Thyroid gland (tissue), 4 donors: ENCODE measurements at places on chromosomes 3 and 15. TPM values are rescaled to one million over a fixed set of nuclear protein-coding genes. Genes with fewer than 3 reads are reported as not detected.
A peak's percentile ranks its signal among the peaks of the same experiment; 100 is the strongest.

Gene KLF13
- total RNA-seq, result 117 TPM

Gene ATP8B4
- 5.2 TPM for total RNA-seq

Gene PAQR5
- total RNA-seq, result 1.5 TPM

DNA sequence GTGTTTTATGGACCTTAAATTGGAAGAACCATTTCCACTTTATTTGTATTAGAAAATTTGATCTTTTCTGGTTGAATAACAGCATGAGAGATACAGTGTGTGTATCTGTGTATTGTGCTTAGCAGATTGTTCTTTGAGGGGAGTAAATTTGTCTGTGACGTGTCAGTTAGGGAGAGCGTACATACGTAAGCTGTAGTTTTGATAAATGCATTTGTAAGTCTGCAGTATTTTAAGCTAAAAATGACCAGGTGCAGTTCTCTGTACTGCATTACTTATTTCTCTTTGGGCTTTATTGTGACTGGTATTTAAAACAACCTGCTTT, 264.8 kb downstream of the ROBO2 start:
- DNase-seq, result no peak
- no peak overlapping the region for H3K27ac ChIP-seq
- no peaks in the 10 kb centered on the region for H3K36me3 ChIP-seq

GRCh38 chr3:46676601-46677410, 16.7 kb downstream of the ALS2CL start:
- H3K4me3 ChIP-seq, result no peak overlapping the region
- DNase-seq, result peak; percentile 2
- H3K27me3 ChIP-seq, result no peaks in the 10 kb centered on the region
- no peak overlapping the region for H3K27ac ChIP-seq
- peaks cover 18% of the 10 kb centered on the region for H3K36me3 ChIP-seq
- H3K4me1 ChIP-seq, result peaks cover 24% of the 10 kb centered on the region

DNA sequence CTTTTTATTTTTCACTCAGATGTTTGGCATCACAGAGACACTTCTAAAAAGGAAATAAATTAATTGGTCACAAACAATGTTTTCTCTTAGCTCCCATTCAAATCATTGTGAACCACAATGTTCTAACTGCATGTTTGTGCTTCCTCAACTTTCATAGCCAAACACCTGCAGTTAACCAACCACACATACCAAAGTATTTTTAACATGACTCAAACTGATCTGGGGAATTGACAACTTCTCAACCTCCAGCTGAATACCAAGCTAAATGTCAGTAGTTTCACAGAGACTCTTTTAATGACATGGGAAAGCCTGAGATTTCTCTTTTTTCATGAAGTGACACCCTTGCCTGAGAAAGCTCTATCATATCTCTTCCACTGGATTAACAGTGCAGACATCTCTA, 217.9 kb upstream of the MME start:
- H3K4me3 ChIP-seq, result no peak overlapping the region
- DNase-seq, result no peak
- no peaks in the 10 kb centered on the region for H3K36me3 ChIP-seq
- H3K4me1 ChIP-seq, result no peaks in the 10 kb centered on the region
- H3K27ac ChIP-seq, result no peak overlapping the region

DNA sequence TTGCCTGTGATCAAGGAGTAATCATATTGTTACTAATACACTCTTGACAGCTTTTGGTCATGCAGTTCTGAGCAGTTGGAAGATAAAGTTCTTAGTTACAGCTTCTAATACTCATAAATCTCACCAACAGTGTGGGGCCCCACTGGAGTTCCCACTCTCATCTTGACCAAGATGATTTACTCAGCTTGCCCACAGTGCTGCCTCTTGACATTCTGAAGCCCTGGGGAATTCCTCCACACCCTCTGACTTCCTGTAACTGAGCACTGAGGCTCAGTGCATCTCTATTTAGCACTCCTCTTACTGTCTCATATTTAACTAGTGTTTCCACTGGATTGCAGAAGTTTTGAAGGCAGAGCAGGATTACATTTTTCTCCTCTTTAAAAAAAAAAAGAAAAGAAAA, 1.9 kb upstream of the ARL6IP5 start:
- H3K4me1 ChIP-seq, result peaks cover 46% of the 10 kb centered on the region
- no peak overlapping the region for H3K4me3 ChIP-seq
- H3K36me3 ChIP-seq, result no peaks in the 10 kb centered on the region

DNA sequence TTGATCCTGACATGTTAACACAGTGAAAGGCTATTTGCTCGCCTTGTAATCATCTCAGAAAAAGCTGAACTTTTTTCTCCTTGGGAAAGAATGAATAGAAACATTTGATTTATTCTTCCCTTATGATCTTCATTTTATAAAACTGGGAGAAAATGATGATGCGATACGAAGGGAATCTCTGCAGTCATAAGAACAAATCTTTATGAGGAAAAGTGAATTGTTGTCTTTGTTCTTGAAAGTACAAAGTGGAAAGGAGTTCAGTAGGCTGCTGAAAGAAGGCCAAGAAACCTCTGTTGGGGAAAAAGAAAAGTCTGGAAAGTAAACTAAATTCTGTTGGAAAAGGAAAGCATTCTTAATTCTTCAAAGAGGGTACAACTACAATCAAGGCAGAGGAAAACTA, 248.8 kb downstream of the NSUN3 start:
- DNase-seq, result no peak
- H3K36me3 ChIP-seq, result no peaks in the 10 kb centered on the region
- no peaks in the 10 kb centered on the region for H3K4me1 ChIP-seq
- H3K27ac ChIP-seq, result no peak overlapping the region
- no peak overlapping the region for H3K4me3 ChIP-seq

- H3K27ac ChIP-seq, result no peak overlapping the region
- no peak for DNase-seq
- no peaks in the 10 kb centered on the region for H3K36me3 ChIP-seq
- no peaks in the 10 kb centered on the region for H3K27me3 ChIP-seq
- H3K4me1 ChIP-seq, result no peaks in the 10 kb centered on the region
- H3K4me3 ChIP-seq, result no peak overlapping the region
These were observed 51.7 kb upstream of the CAPN7 start for GRCh38 chr3:15154326-15154725.

DNA sequence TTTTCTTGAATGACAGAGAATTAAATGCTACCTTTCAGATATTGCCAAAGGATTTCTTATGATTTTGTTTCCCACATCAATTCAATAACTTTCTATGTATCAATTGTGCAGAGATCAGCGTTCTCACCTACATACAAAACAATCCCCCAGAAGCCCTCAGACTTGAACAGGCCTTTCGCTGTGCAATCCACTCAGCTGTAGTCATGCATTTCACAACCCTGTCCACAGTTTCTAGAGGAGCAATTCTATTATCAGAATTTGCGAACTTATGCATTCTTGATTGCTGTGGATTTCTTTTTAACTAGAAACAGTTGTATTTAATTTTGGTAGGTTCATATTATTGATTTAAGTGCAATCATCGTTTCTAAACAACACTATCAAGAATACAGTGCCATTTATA, 13.7 kb upstream of the ALCAM start:
- no peak overlapping the region for H3K27ac ChIP-seq
- no peaks in the 10 kb centered on the region for H3K27me3 ChIP-seq
- H3K4me1 ChIP-seq, result no peaks in the 10 kb centered on the region
- no peak for DNase-seq
- H3K4me3 ChIP-seq, result no peak overlapping the region

DNA sequence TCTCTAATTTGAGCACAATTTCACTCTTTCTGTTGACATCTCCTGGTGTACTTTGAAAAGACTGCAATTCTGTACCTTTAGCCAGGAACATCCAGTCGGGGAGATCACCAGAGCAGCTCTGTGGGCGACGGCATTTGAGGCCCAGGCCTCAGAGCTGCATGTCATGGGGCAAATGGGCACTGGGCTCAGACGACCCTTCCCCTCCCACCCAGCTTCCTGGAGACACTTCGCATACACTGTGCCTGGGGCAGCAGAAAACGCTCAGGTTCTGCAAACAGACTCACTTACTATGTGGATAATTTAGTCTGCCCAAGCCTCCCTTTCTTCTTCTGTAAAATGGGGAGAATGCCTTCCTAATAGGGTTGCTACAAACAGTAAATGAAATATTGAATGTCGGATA, 96.9 kb downstream of the HMG20A start:
- no peak for DNase-seq
- no peak overlapping the region for H3K27ac ChIP-seq
- no peaks in the 10 kb centered on the region for H3K36me3 ChIP-seq
- H3K27me3 ChIP-seq, result no peaks in the 10 kb centered on the region
- H3K4me1 ChIP-seq, result no peaks in the 10 kb centered on the region
- no peak overlapping the region for H3K4me3 ChIP-seq

- peak overlapping the region; percentile 83 for H3K27ac ChIP-seq
- peaks cover 47% of the 10 kb centered on the region for H3K4me1 ChIP-seq
- no peaks in the 10 kb centered on the region for H3K27me3 ChIP-seq
- DNase-seq, result no peak
These were observed 8.9 kb downstream of the XIRP1 start for GRCh38 chr3:39183211-39184080.
